ENCODE measurements at places on chromosomes 5 and 9. TPM values are rescaled to one million over a fixed set of nuclear protein-coding genes. Genes with fewer than 3 reads are reported as not detected.

DNA sequence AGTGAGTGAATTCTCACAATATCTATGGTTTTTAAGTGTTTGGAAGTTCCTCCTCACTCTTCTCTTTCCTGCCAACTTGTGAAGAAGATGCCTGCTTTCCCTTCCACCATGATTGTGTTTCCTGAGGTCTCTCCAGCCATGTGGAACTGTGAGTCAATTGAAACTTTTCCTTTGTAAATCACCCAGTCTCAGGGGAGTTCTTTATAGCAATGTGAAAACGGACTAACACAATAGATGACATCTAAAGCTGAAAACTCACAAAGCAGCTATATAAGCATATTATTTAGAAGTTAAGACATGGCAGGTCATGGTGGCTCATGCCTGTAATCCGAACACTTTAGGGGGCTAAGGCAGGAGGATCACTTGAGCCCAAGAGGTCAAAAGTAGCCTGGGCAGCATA, 130.2 kb downstream of the ARRDC3 start:
- no peak overlapping the region for H3K4me3 ChIP-seq
- H3K4me1 ChIP-seq = no peaks in the 10 kb centered on the region
- no peak for DNase-seq
- no peak overlapping the region for H3K27ac ChIP-seq

DNA sequence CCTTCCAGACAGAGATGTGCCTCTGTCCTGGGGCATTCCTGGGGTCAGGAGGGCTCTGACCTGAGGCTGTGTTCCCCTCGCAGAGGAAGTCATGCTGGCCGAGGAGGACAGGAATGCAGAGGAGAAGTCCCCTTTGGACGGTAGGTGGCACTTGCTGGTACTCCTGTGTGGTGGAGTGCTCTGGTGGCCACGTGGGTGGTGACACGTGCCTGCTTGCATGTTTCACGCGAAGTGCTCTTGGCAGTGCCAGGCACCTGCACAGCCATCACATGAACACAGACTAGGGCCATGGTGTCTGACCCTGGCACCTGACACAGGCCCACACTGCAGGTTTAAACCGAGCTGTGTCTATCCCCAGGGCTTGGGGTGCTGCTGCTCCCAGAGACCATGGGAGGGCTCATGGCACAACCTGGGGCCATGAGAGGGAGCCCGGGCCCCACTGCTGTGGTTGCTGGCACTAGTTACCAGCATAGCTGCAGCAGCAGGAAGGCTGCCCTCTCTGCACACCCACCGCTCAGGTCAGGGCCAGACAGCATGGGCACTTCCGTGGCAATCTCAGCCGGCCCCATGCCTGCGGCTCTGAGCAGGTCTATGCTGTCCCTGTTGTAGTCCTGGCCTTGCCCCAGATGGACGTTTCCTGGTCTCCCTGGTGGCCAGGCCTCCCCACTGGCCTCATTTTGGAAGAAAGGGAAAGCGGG, 79.3 kb downstream of the CACNA1B start:
- H3K4me3 ChIP-seq = no peak overlapping the region
- no peak overlapping the region for H3K27ac ChIP-seq
- H3K4me1 ChIP-seq = no peaks in the 10 kb centered on the region

GRCh38 chr9:79135681-79136415, 435.9 kb upstream of the TLE4 start:
- no peaks in the 10 kb centered on the region for H3K36me3 ChIP-seq
- DNase-seq = no peak
- H3K4me1 ChIP-seq = no peaks in the 10 kb centered on the region

DNA sequence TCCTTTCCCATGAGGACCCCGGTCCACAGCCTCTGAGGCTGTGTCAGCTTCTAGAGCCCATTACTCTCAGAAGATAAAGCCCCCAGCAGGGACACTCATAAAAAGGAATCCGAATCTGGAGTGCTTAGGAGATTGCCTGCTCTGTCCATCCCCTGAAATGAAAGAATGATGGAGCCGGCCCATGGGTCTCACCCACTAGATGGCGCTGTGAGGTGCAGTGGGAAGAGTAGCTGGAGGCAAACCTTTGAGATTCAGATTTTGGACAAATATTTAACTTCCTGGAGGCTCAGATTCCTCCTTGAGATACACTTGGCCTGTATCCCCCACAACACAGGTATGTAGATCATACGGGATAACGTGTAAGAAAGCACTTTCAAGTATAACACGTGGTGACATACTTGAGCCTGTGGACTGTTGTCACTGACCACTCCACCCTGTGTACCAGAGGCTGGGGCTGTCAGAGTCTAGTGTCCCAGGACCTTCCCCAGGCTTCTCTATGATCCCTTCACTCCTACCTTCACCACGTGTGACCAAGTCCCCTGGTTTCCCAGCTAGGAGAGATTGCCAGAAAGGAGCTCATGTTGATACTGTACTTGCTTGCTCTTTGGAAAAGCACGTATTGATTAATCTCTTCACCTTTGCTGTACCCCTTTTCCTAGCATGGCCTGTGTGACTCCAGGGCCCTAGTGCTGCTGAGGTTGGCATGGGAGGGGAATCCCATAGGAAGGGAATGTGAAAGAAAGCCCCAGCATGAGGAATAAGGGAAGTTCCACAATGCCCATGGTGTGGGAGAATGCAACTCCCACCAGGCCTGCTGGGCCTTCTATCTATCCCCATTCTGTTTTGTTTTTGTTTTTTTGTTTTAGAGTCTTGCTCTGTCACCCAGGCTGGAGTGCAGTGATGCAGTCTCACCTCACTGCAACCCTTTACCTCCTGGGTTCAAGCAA, 32.1 kb downstream of the TRMO start:
- DNase-seq = no peak
- no peaks in the 10 kb centered on the region for H3K4me1 ChIP-seq
- H3K27me3 ChIP-seq = peaks cover 3% of the 10 kb centered on the region
- H3K4me3 ChIP-seq = no peak overlapping the region
- no peak overlapping the region for H3K27ac ChIP-seq

Gene LCP2
- not detected for polyA plus RNA-seq

Gene C8G
- 0.37 TPM for polyA plus RNA-seq
